NCI-H187 (cell line): ENCODE measurements at places on chromosomes 7 and 10.

DNA sequence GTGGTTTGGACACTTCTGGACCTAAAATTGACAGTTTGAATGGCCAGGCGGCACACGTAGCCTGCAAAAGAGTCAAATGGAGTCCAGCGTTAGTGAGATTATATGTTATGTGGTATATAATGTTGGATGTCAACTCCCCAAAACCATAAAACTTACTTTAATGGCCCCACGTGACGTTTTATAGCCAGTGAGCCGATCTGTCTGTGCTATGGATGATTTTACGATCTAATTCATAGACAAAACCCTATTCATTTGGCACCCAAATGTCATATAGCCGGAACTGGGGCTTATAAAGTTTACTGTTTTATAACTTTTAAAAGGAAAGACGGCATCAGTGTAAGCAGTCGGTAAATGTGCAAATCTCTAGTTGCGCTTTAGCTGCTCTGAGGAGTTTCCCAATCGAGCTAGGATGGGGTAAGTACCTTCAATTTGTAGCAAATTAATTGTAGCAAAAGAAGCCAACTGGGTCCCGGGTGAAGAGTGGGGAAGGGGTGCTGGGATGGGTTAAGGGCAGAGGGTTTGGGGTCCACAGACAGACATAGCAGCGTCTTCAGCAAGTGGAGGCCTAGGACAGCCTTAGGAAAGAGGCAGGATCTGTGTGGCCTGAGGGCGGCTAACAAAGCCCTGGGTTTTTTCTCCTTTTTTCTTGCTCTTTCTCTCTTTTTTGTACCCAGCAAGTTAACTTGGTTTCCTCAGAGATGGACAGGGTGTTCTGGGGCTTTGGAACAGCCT lies 3.2 kb downstream of the HOXA5 start:
- no peak for DNase-seq

- no peak for DNase-seq
Measured at GRCh38 chr7:25454562-25455041, 226.3 kb upstream of the NPVF start.

DNA sequence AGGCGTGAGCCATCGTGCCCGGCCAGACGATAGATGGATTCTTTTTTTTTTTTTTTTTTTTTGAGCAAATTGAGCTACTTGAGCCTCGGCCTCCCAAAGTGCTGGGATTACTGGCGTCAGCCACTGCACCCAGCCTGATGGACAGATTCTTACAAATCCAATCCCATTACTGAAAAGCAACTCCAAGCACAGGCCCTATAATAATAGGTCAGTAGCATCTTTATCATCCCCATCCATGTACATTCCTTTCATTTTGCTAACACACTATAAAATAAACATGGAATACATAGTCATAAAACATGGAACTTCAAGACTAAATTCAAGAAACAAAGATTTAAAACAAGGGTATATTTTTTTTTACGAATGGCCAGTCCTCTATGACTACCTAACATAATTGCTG lies 16.0 kb upstream of the RSBN1L start:
- DNase-seq: no peak

- DNase-seq: no peak
Measured at GRCh38 chr7:43509906-43510305, 73.0 kb upstream of the STK17A start.

DNA sequence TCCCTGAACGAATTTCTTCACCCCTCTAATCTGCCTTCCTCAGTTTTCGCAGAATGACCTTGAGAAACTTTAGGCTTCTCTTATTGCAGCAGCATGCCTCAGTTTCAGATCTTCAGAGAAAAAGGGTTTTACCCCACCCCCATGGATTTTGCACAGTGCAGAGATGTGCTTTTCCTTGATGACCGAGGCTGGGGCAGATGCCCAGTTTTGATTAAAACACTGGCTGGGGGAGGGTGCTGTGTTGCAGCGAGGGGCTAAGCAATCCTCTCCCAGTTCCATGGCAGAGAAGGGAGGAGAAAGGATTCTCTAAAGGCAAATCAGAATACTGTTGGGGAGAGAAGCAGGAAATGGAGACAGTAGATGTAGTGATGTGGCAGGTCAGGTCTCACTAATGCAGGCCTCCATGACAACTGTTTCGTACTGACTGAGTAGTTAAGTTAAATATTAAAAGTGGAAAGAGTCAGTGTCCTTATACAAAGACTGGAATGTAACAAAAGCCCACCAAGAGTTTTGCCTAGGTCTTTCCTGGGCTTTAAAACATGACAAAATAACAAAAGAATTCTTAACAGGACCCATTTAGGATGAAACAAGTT lies 50.8 kb upstream of the PDZD8 start:
- no peak for DNase-seq
